CD8-positive, alpha-beta memory T cell (primary cell): ENCODE measurements at places on chromosomes 11 and 22.
A peak's percentile ranks its signal among the peaks of the same experiment; 100 is the strongest.

DNA sequence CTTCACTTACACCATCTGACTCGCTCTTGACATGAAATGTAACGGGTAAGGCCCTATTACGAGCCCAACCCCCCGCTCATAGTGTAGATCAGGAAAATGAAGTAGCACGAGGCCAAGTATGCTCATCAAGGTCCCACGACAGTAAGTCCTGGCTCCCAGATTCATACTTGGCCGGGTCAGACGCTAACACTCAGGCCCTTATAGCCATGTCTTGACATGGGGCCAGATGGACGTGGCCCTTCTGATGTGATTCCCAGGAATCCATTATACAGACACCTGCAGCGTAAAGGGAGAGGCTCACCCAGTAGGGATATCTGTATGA lies 175.1 kb downstream of the CEP164 start:
- H3K27me3 ChIP-seq, result no peaks in the 10 kb centered on the region
- no peak for DNase-seq
- H3K4me3 ChIP-seq, result no peak overlapping the region
- H3K4me1 ChIP-seq, result no peaks in the 10 kb centered on the region

DNA sequence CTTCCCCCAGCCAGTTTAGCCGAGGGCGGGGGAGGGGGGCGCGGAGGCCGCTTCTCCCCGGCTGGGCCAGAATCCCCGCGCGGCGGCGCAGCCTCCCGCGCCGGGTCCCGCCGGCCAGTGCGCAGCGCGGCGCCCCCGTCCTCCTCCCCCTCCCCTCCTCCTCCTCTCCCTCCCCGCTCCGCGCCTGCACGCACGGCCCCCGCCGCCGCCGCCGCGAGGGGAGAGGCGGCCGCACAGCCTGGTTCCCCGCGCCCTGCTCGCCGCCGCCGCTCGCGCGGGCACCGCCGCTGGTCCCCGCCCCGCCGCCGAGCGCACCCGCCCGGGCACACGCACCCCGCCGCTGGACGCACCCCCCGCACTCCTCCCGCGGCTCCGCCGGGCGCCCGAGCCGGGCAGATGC lies at the start of gene FLRT1:
FLRT1 (plus strand) TSS at position 356 of the 400 bp plus-strand sequence. CDS start 80,337 bp downstream, outside the sequence.
- no peak within 1 kb of the TSS for H3K4me3 ChIP-seq
- H3K27me3 ChIP-seq, result peaks cover 13% of the 10 kb centered on the region
- no peak within 1 kb of the TSS for H3K27ac ChIP-seq
- H3K36me3 ChIP-seq, result no peaks in the 10 kb centered on the region

GRCh38 chr22:29351042-29351441 lies 35.5 kb upstream of the RASL10A start:
- H3K4me1 ChIP-seq, result no peaks in the 10 kb centered on the region
- no peaks in the 10 kb centered on the region for H3K27me3 ChIP-seq
- no peak overlapping the region for H3K27ac ChIP-seq
- no peak for DNase-seq

GRCh38 chr11:102448869-102449224 lies 3.7 kb downstream of the TMEM123 start:
- H3K4me1 ChIP-seq, result peaks cover 66% of the 10 kb centered on the region
- H3K27ac ChIP-seq, result no peak overlapping the region
- peak overlapping the region; percentile 12 for H3K4me3 ChIP-seq
- H3K27me3 ChIP-seq, result no peaks in the 10 kb centered on the region
- H3K36me3 ChIP-seq, result no peaks in the 10 kb centered on the region

DNA sequence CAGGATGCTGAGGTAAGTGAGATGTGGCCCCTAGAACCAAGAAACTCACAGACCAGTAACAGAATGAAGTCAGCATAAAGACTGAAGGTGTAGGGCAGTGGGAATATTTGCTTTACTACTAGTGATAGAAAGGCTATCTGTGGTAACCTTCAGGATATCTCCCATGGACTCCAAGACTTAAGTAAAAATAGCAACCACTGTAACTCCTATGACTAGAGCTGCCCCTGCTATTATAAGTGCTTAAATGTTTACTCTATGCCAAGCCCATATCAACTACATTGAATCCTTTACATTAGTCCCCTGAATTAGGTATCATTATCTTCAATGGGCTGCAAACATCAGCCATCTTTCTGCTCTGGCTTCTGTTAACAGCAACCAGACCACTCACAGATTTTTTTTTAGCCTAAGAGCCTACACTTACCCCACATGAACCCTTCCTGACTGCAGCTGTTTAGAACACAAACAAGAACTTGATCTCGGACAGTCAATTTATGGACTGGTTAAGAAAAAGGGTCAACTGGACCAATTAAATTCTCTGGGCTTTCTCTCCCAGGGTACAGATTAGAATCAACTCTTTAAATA lies 335.1 kb upstream of the API5 start:
- H3K4me3 ChIP-seq, result no peak overlapping the region
- no peaks in the 10 kb centered on the region for H3K27me3 ChIP-seq
